CD4-positive, alpha-beta T cell treated with Interleukin-2 at 100 ng/mL for 4 hours (primary cell): ENCODE measurements at places on chromosomes 4 and X.

DNA sequence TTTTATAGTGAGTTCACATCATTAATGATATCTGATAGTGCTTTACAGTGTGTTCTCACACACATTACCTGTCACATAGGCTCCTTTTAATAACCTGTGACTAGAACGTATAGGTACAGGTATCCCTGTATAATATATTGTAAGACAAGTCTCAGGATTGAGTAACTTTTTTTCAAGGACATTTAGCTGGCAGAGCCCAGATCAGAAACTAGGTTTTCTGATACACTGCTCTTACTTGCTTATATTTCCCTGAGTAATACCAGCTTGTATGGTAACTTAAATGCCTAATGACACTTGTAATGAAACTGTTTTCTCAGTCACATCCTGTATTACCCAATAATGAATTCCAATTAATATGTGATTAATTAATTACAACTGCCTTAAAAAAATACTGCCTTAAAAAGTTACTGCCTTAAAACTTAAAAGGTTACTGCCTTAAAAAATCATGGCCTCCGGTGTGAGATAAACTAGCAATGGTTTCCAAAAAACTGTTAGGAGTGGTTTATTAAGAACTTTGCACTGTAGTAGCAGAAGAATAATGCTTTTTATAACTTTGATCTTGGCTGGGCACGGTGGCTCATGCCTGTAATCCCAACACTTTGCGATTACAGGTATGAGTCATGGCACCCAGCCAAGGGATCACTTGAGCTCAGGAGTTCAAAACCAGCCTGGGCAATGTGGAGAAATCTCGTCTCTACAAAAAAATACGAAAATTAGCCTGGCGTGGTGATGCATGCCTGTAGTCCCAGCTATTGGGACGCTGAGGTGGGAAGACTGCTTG is 11.9 kb downstream of the COPS4 start:
- no peak for DNase-seq

DNA sequence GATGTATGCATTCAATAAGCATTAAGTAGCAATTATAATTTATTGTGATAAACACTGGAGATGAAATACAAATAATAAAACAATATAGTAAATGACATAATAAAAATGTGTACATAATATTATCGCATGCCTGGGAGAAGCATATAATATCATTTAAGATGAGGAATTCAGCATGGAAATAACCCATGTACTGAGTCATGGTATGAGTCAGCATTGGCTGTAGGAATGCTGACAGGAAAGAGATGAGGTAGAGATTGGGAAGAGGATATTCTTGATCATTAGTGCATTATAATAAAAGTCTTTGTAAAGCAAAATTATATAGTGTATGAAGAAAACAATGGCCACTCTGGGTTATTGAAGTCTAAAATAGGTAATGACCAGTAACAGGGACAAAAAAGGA is 82.8 kb downstream of the MAGEB10 start:
- no peak for DNase-seq

- DNase-seq: no peak
Observed at GRCh38 chrX:27987862-27988646, 6.8 kb upstream of the DCAF8L1 start.

DNA sequence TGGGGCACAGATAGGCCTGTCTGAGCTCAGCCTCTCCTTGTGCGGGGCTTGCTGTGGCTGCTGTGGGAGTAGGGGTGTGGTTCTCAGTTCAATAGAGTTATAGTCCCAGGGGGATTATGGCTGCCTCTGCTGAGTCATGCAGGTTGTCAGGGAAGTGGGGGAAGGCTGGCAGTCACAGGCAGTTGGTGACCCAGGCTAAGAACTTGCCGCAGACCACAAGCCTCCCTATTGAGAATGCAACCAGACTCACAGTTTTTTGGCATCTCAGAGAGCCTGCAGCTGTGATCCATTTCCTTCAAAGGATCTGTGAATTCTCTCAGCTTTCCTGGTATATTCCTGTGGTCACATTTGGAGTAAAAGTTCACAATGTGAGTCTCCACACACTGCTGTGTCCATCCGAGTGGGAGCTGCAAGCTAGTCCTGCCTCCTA is 364.9 kb downstream of the ZNF674 start:
- DNase-seq: no peak

DNA sequence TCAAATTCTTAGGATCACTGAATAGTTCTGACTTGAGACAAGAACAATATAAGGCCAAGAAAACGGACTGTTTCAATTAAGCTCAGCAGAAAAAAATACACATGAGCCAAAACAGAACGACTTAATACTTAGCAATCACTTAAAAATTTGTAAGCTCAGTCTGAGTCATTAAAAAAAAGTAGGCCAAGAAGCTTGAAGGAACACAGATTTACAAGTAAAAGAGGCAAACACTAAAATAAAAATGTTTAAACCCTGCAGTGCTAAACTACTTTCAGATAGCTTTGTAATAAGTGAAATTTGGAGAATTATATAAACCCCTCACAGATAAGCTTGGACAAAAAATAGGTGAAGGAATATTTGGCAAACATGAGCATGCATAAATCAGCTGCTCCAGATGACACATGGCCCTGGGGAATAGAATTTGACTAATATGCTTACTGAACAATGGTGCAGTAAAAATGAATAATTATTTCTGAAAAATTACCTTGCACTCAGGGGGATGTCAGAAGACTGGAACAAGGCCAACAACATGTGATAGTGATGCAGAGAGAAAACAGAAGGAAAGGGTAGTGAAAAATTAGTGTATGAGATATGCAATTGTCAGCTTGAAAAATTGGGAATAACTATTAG is 49.6 kb downstream of the LNX1 start:
- DNase-seq: no peak

DNA sequence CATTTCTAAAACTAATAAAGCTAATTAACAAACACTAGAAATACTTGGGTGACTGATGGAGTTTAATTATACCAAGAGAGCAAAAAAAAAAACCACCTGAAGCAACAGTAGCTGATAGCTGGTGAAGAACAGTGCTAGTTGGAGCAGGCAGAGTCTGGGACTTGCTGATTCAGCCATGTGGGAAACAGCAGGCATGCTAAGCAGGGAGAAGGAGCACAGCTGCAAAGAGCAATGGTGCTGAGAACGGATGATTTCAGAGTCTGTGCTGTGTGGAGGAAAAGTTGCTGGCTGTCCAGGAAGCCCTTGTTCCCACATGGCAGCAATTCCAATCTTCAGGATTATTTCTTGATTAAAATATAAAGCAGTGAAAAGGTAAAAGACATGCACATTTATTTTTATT is 68.8 kb downstream of the NPY1R start:
- DNase-seq: no peak

DNA sequence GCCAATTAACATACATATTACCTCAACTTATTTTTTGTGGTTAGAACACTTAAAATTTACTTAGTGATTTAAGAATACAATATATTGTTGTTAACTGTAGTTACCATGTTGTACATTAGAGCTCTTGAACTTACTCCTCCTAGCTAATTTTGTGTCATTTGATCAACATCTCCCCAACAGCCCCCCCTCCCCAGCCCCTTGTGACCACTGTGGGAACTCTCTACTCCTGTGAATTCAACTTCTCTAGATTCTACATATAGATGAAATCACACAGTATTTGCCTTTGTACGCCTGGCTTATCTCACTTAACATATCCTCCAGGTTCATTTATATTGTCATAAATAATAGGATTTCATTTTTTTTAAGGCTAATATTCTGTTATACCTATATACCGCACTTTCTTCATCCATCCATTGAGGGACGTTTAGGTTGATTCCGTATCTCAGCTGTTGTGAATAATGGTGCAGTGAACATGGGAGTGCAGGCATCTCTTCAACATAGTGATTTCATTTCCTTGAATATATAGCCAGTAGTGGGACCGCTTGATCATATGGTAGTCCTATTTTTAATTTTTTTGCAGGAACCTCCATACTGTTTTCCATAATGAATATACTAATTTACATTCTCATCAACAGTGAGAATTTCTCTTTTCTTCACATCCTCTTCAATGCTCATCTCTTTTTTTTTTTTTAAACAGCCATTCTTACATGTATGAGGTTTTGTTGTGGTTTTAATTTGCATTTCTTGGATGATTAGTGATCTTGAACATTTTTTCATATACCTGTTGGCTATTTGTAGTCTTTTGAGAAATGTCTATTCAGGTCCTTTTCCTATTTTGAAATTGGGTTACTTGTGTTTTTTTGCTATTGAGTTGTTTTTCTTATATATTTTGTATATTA is 66.8 kb downstream of the RAPGEF2 start:
- DNase-seq: no peak
